DMS153 (cell line): ENCODE measurements at places on chromosomes 3 and 15.

GRCh38 chr3:113660458-113660857, 36.0 kb downstream of the USF3 start:
- no peak for DNase-seq

DNA sequence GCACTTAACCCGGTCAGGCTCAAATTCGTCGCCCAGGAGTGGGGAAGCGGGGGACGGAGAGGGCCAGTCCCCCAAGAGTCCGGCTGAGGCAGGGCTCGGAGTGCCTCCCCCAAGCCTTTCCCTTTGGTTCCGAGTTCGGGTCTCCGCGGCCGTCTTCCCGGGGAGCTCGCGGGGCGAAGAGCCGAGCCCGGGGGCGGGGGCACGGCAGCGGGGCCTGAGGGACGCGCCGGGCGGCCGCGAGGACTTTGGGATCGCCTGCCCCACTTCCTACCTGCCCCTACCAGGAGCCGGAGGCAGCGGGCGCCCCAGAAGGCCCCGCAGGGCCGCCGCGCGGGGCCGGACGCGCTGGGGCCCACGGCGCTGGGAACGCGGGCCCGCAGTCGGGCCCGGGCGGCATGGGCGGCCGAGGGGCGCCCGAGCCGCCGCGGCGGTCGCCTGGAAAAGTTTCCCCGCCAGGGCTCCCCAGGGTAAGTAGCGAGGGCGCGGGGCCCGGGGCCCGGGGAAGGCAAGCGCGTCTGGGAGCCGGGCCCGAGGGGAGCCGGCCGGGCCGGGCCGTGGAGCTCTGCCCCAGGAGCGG, 2.8 kb downstream of the FURIN start:
- no peak for DNase-seq

DNA sequence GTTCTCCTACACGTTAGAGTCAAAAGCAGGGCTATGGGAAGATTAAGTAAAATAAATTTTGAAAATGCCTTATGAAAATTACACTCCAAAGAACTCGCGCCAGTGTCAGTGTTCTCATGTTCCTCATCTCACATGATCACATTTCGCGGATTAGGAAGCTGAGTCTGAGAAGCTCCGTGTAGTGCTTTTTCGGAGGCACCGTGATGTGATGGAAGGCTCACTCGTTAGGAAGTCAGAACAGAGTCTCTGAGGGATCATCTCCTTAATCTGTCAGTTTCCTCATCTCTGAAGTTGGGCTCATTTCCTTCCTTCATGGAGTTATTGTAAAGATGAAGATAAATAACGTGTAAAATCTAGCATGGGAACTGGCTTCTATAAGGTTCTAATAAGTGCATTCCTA, 3.2 kb downstream of the ADIPOQ start:
- DNase-seq: no peak

GRCh38 chr3:18097989-18098388, 327.1 kb downstream of the SATB1 start:
- DNase-seq: no peak

DNA sequence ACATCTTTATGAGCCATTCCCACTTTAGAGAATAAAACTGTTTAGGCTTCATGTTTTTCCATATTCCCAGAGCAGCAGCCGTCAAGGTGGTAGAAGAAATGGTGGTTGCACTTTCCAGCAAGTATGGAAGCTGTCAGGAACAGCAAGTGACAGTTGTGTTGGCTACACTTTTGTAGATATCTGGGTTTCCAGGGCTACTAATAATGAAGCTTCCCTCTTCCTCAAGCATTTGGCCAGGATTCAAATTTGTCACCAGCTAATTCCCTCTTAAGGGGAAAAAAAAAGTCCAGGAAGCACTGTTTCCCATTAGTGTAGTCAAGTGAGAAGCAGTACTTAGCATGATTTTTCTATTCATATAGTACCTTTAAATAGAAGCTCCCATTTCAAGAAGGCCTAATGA, 252.8 kb downstream of the IGSF11 start:
- DNase-seq: no peak

DNA sequence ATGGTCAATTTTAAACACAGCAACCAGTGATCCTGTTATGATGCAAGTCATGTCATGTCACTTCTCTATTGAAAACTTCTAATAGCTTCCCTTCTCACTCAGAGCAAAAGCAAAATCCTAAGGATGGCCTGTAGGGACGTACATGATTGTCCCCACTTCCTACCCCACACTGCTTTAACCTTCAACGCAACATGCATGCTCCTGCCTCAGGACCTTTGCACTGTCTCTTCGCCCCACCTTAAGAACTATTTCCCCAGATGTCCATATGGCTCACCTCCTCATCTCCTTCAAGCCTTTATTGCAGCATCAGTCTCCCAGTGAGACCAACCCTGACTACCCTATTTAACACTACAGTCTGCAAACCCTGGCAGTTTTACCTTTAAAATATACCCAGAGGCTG, 214.1 kb upstream of the CHRM5 start:
- no peak for DNase-seq

DNA sequence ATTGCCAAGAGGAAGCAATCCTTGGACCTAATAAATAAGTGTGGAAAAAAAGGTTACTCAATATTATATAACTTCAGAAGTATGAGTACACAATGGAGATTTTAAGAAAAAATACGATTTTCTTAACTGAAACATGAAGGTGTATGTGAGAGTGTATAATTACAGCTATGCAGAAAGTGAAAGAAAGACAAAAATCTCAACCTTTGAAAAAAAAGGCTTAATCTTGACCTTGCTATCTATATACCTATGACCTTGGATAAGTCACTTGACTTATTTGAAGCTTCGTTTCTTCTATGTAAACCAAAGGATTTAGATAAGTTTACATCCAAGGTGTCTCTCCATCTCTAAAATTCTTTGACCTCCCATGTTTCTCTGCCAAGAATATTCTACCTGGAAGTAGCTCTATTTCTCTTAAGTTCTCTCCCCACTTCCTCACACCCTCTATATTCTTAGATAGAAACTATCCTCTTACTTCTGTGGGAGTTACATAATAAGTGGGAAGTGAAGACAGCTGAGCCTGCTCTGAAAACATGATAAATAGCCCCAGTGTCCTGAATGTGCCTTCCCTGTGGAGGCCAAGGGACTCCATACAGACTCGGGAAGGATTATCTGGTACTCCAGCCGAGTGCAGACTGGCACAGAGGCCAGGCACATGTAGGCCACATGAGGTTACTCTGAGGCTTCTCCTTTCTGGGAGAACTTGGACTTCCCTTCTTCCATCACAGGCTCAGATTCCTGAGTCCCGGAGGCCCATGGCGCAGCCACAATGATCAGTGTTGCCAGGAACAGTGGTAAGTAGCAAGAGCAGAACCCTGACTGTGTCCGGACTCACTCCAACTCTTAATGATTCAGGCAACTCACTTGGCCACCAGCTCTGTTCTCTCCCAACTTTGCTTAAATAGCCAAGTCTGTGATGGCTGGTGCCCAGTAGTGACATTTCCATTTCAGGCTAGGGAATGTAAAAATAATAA, 166.8 kb upstream of the COL8A1 start:
- DNase-seq: no peak

- no peak for DNase-seq
Observed at GRCh38 chr15:74123131-74123429, 7.3 kb upstream of the ISLR2 start.

- peak; percentile 23 for DNase-seq
Observed at GRCh38 chr3:124084022-124084881, 92.3 kb upstream of the ROPN1 start.

- DNase-seq: peak; percentile 24
Observed at GRCh38 chr3:180802837-180803236, 109.6 kb upstream of the FXR1 start.

- no peak for DNase-seq
Observed at GRCh38 chr15:99347574-99347973, 96.3 kb downstream of the LRRC28 start.

DNA sequence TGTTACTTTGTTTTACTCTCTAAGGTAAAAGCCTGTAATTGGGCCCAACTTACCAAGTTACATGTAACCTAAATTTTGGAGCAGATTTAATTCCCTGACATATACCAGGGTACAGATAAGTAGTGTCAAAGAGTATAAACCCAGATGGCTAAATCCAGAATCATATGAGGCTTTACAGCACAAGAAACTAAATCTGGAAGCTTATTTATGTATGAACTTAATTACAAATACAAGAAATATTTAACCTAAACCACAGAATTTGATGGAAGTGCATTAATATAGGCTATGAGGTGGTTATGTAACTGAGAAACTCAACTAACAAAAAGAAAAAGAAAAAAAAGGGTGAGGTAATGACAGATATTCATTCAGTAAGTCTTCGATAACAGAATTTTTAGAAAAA, 930.2 kb upstream of the ALCAM start:
- DNase-seq: no peak

- no peak for DNase-seq
Observed at GRCh38 chr3:94362393-94362792, 299.5 kb downstream of the NSUN3 start.
